Naive B cell (primary cell): ENCODE measurements at places on chromosomes 4 and X. TPM values are rescaled to one million over a fixed set of nuclear protein-coding genes. Genes with fewer than 3 reads are reported as not detected.

DNA sequence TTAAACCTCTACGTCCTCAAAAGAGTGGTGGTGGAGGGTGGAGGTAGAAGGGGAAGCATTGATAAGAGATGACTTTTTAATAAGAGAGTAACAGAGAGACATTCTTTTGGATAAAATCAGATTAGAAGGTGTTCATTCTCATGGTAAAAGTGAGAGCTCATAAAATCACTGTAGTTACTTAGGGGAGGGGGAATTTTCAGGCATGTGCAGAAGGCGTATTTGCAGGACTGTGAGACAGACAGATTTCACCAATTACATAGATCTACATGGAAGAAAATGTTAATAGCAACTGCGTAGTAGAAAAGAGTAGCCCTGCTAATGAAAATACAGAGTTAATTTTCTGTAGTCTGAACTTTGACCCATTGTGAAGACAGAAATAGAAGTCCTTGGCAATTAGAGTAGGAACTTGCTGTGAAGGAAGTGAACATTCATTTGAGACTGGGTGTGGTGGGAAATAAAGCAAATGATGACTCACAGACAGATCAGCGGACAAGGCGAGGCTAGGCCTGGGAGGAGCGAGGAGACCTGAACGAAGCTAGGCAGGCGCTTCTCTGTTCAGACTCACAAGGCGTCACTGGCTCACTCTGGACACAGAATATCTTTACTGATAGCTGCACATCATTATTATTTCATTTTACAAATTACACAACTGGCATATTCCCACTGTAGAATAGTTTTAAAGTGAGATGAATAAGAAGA is 57.2 kb upstream of the FAM9C start:
- no peak for DNase-seq
- peaks cover 17% of the 10 kb centered on the region for H3K4me1 ChIP-seq
- H3K27me3 ChIP-seq: no peaks in the 10 kb centered on the region
- no peak overlapping the region for H3K4me3 ChIP-seq
- no peaks in the 10 kb centered on the region for H3K36me3 ChIP-seq
- no peak overlapping the region for H3K27ac ChIP-seq

Gene PHKA1
- polyA plus RNA-seq: not detected

DNA sequence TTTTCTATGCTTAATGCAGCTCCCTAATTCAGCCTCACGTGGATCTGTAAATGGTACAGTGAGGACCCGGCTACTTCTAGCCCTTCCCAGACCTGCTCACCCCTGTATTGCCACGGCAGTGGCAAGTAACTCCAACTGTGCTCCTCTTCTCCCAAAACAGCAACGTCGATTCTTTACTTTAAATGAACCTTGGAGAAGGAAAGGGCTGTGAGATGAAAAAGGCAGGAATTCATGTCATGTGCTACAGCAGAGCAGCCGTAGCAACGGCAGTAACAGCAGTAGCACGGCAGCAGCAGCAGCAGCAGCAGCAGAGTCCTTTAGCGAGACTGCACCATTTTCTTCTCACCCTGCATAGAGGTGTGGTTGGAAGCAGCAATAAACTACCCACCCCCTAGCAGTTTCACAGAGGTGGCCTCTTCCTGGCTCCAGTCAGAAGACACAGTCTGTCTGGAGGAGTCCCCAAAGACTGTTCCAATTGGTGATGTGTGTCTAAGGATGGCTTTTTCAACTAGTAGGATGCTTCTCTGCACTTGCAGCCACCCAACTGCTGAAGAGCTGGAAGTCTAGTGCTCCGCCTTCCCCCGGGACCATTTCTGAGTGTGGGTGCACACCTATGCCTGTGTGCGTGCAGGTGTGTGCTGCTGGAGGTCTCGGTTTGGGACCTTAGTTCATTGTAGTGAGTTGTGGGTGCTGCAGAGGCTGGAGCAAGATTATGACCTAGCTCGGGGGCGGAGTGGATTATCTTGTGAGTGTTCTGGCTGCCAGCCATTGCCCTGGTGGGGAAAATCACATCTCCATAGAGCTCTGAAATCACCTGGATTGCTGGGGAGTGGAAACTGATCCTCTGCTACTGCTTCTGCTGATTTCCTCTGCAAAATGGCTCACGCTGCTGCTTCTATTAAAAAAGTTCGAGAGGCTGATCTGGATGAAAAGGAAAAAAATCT is 67.2 kb downstream of the ANK2 start:
- DNase-seq: no peak
- H3K4me3 ChIP-seq: no peak overlapping the region
- H3K27me3 ChIP-seq: no peaks in the 10 kb centered on the region

Gene RS1
- polyA plus RNA-seq: not detected

- DNase-seq: peak; percentile 76
- peaks cover 13% of the 10 kb centered on the region for H3K4me1 ChIP-seq
- peak within 1 kb of the TSS; percentile 95 for H3K27ac ChIP-seq
- peaks cover 24% of the 10 kb centered on the region for H3K36me3 ChIP-seq
Measured at GRCh38 chr4:88697588-88698329, at the start of gene NAP1L5. NAP1L5 (minus strand) TSS chr4:88697829; CDS start chr4:88697754, 75 bp downstream.

DNA sequence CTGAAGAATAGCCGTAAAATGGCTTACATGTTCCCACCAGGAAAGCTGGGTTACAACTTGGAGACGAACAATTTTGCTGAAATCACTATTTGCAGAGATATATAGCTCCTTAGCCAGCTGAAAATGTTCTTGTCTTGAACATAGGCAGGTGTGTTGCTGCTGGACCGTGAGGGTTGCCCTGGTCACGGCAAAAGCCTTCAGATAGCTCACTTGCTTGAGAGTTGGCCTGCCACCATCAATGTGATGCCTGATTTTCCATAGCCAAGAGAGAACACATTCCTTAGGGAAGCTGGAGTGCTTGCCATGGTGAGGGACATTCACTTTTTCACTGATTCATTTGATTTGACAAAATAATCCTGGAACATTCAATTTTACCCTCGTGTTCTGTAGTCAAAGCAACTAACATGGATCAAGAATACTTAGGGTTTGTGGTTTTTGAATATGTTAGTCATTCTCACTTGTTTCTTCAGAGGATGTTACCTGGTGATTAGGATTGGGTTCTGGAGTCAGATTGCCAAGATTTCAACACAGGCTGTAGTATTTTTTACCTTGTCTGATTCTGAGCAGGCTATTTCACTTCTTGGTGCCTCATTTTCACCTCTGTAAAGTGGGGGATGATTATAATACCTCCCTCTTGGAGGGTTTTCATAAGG is 536.9 kb downstream of the RAPGEF2 start:
- no peaks in the 10 kb centered on the region for H3K36me3 ChIP-seq
- no peak overlapping the region for H3K4me3 ChIP-seq
- H3K27me3 ChIP-seq: no peaks in the 10 kb centered on the region
- H3K4me1 ChIP-seq: no peaks in the 10 kb centered on the region
- no peak for DNase-seq

GRCh38 chr4:55242506-55242905 is 103.5 kb upstream of the SRD5A3 start:
- H3K27me3 ChIP-seq: peaks cover 17% of the 10 kb centered on the region
- peaks cover 10% of the 10 kb centered on the region for H3K36me3 ChIP-seq
- H3K4me3 ChIP-seq: no peak overlapping the region
- no peaks in the 10 kb centered on the region for H3K4me1 ChIP-seq

Gene GJB1
- not detected for polyA plus RNA-seq

DNA sequence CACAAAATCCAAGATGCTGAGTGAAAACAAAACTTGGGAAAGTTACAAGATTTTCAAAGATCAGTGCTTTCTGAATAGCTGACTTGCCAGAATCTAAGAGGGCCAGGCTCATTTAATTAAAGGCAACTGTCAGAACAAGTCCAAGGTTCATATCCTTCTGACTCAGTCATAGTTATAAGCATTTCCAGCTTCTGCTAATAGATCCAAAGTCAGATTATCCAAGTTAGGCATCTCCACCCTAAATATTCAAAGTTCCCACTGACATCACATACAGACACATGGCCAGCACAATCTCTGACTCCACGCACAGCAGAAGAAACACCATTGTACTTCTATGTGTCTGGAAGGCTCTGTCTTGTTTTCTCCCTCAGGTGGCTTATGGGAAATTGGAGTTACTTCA is 41.8 kb downstream of the GASK1B start:
- H3K36me3 ChIP-seq: no peaks in the 10 kb centered on the region
- H3K27me3 ChIP-seq: peaks cover 9% of the 10 kb centered on the region
- no peaks in the 10 kb centered on the region for H3K4me1 ChIP-seq
- no peak overlapping the region for H3K27ac ChIP-seq
- DNase-seq: no peak
- H3K4me3 ChIP-seq: no peak overlapping the region

DNA sequence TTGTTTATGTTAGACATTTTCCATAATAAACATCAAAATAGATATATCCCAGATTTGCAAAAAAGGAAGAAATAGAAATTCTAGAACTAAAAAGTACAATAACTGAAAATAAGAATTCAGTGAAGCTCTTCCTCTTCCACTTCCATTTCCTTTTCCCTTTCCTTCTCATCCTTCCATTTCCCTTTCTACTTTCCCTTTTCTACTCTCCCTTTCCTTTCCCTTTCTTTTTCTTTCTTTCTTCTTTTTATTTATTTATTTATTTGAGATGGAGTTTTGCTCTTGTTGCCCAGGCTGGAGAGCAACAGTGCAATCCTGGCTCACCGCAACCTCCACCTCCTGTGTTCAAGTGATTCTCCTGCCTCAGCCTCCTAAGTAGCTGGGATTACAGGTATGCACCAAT is 30.6 kb upstream of the OPHN1 start:
- no peak overlapping the region for H3K27ac ChIP-seq
- no peaks in the 10 kb centered on the region for H3K36me3 ChIP-seq
- no peak for DNase-seq
- H3K4me3 ChIP-seq: no peak overlapping the region

DNA sequence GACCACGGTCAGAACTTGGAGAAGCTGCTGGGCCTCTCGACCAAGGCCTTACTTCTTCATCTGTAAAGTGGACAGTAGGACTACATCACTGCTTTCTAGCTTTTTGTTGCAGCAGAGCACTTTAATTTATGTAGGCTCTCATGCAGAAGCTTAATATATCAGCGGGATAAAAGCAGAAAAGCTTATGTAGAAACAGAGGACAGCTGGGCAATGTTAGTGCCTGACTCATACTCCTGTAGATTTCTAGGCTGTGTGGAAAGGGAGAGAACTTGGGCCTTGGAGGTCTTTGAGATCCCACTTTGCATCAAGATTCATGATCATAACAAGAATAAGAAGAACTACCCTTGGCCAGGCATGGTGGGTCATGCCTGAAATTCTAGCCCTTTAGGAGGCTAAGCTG is 91.2 kb downstream of the ARHGAP10 start:
- no peaks in the 10 kb centered on the region for H3K27me3 ChIP-seq
- no peaks in the 10 kb centered on the region for H3K36me3 ChIP-seq
- no peaks in the 10 kb centered on the region for H3K4me1 ChIP-seq
- DNase-seq: no peak
